PC-9 (cell line): ENCODE measurements at places on chromosomes 1 and 21.

- peaks cover 37% of the 10 kb centered on the region for H3K4me1 ChIP-seq
- H3K27ac ChIP-seq: no peak within 1 kb of the TSS
- no peaks in the 10 kb centered on the region for H3K36me3 ChIP-seq
These were observed at the start of gene CSF3R for GRCh38 chr1:36482724-36483388. Gene CSF3R, minus strand, starts transcription at chr1:36482913. Its CDS starts 3,417 bp downstream, at chr1:36479496.

- H3K4me1 ChIP-seq: peaks cover 87% of the 10 kb centered on the region
- H3K36me3 ChIP-seq: 0 out of 2 replicates have a peak, but pooled peaks cover 4% of the 10 kb centered on the region
- no peaks in the 10 kb centered on the region for H3K27me3 ChIP-seq
- H3K27ac ChIP-seq: peak overlapping the region; percentile 75
- peak; percentile 94 for DNase-seq
These were observed 5.1 kb upstream of the ZNF326 start for GRCh38 chr1:89989799-89990198.

DNA sequence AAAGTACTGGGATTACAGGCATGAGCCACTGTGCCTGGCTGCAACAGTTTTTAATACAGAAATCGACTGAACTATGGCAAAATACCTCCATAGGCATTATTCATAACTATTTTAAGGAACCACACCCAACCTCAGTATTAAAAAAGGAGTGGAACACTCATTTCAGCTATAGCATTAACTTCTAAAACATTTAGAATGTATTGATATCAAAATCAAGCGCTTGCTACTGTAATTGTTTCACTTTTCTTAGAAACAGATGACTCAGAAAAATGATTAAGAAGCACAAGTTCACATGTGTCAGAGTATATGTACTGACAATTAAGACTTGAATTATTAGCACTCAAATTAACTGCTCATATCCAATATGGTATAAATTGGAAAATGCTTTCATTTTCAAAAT lies 15.1 kb downstream of the AIDA start:
- no peaks in the 10 kb centered on the region for H3K4me1 ChIP-seq
- H3K27ac ChIP-seq: no peak overlapping the region
- peaks cover 6% of the 10 kb centered on the region for H3K36me3 ChIP-seq
- DNase-seq: no peak
- H3K4me3 ChIP-seq: no peak overlapping the region

- H3K36me3 ChIP-seq: 0 out of 2 replicates have a peak, but pooled peaks cover 3% of the 10 kb centered on the region
- peaks cover 19% of the 10 kb centered on the region for H3K4me1 ChIP-seq
- no peak overlapping the region for H3K27ac ChIP-seq
- H3K4me3 ChIP-seq: no peak overlapping the region
- H3K27me3 ChIP-seq: no peaks in the 10 kb centered on the region
These were observed 9.1 kb upstream of the MTF1 start for GRCh38 chr1:37868466-37868865.
